Activated CD4-positive, alpha-beta T cell treated with anti-CD3 and anti-CD28 coated beads for 36 hours (primary cell): ENCODE measurements at places on chromosomes 13 and 19. TPM values are rescaled to one million over a fixed set of nuclear protein-coding genes. Genes with fewer than 3 reads are reported as not detected.
A peak's percentile ranks its signal among the peaks of the same experiment; 100 is the strongest.

- no peaks in the 10 kb centered on the region for H3K27me3 ChIP-seq
- peaks cover 40% of the 10 kb centered on the region for H3K36me3 ChIP-seq
- no peak for DNase-seq
These were observed 3.7 kb downstream of the WDR83 start for GRCh38 chr19:12670159-12670928.

DNA sequence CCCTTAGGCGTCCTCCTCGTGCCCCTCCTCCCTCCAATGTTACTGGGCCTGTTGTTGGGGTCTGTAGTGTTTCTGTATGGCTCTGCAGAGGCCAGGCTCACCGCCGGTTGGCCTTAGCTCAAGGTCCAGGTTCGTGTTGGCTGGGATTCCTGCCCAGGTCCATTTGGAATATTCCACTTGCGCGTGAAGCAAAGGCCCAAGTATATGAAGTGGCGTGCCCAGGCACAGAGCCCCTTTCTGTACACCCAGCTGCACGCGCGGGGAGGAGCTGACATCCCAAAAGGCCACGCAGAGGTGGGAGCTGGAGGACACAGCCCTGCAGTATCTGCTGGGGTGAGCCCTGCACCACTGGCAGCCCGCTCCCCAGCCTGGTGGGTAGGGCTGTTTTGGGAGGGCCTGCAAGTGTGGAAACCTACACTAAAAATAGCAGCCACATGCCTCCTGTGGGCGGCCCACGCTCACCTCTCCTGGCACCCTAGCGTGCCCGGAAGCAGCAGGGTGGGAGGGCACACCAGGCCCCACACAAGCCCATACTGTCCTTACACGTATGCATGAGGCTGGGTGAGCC is 30.2 kb downstream of the CRTC1 start:
- H3K36me3 ChIP-seq, result no peaks in the 10 kb centered on the region
- DNase-seq, result no peak
- no peak overlapping the region for H3K4me3 ChIP-seq

The CCNA1 gene
- total RNA-seq, result 0.40 TPM

- peak overlapping the region; percentile 29 for H3K4me3 ChIP-seq
- H3K27ac ChIP-seq, result peak overlapping the region; percentile 93
- peaks cover 60% of the 10 kb centered on the region for H3K4me1 ChIP-seq
- no peaks in the 10 kb centered on the region for H3K36me3 ChIP-seq
- H3K27me3 ChIP-seq, result no peaks in the 10 kb centered on the region
These were observed 9.4 kb upstream of the GRAMD1A start for GRCh38 chr19:34990578-34991192.

DNA sequence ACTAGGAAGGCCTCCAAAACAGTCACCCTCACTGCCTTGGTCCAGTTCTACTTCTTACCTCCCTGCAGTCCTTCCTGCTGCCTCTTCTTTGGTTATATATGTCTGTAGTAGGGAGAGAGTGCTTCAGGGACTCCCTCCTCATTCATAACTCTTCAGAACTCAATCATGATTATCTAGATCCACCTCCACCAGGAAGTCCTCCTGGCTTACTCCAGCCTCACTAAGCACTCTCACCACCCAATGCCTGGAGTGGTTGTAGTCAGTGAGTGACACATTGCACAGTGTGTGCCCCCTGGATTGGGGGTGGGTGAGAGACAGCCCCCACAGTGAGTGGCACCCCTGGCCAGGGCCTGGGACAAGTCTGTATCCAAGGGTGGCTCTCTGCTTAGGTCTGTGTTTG is 10.0 kb upstream of the FOSB start:
- no peak for DNase-seq
- no peaks in the 10 kb centered on the region for H3K27me3 ChIP-seq
- H3K4me3 ChIP-seq, result no peak overlapping the region
- no peaks in the 10 kb centered on the region for H3K36me3 ChIP-seq

The RAB4B gene
- 26.4 TPM for total RNA-seq

DNA sequence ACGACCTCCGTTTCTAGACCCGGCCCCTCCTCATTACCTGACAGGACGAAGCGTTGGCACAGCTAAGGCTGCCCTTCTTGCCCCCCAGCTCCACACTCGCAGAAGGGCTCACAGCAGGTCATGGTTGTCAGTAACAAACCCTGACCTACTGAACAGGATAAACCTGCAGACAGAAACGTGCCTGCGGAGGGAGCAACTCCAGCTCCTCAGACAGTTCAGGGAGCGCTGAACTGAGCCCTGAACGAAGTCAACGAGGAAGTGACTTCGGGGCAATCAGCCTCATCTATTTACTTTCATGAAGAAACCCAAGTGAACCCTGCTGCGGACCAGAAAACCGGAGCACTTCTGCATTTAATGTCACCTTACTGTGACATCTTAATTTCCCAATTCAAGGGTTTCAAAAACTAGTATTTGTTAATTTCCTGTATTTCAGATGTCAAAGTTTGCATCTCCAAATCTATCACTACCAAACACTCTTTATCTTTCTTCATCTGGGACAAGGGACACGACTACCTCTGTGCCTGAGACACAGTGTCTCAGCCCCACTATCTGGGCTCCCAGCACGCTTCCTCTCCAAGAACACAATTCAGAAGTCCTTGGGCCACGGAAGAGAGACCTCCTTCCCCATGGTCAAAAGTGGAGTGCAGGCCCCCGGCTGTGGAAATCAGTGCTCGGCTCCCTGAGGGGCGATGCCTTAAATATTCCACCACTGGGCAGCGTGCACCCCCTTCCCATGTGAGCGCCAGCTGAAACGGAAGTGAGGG is 40.2 kb downstream of the CARS2 start:
- peaks cover 6% of the 10 kb centered on the region for H3K4me1 ChIP-seq
- no peak overlapping the region for H3K4me3 ChIP-seq
- H3K36me3 ChIP-seq, result peaks cover 82% of the 10 kb centered on the region
- H3K27ac ChIP-seq, result no peak overlapping the region
- no peaks in the 10 kb centered on the region for H3K27me3 ChIP-seq

- DNase-seq, result no peak
- no peak overlapping the region for H3K27ac ChIP-seq
- peaks cover 11% of the 10 kb centered on the region for H3K4me1 ChIP-seq
- H3K4me3 ChIP-seq, result no peak overlapping the region
These were observed 7.8 kb downstream of the DHX34 start for GRCh38 chr19:47356900-47357299.

GRCh38 chr19:57615346-57615745 is 1.3 kb downstream of the ZNF134 start:
- peak overlapping the region; percentile 89 for H3K4me3 ChIP-seq
- peaks cover 63% of the 10 kb centered on the region for H3K36me3 ChIP-seq
- H3K4me1 ChIP-seq, result peaks cover 19% of the 10 kb centered on the region
- DNase-seq, result no peak
- peak overlapping the region; percentile 79 for H3K27ac ChIP-seq

The CCDC194 gene
- total RNA-seq, result 0.97 TPM

DNA sequence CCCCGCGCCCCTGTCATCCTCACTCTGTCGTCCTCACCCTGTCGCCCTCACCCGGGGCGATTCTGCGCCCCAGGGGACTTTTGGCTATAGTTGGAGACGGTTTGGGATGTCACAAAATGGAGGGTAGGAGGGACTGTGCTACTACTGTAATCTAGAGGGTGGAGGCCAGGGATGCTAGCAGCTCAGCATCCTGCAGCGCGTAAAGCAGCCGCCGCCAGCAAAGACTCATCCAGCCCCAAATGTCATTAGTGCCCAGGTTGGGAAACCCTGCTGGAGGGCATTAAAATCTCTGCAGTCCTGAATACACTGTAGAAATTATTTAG is 362 bp downstream of the ZNF557 start:
- H3K4me1 ChIP-seq, result peaks cover 17% of the 10 kb centered on the region
- DNase-seq, result no peak

GRCh38 chr19:32324631-32325285 is 20.7 kb upstream of the ZNF507 start:
- no peak for DNase-seq
- H3K4me3 ChIP-seq, result no peak overlapping the region
- H3K36me3 ChIP-seq, result no peaks in the 10 kb centered on the region
- H3K27me3 ChIP-seq, result peaks cover 11% of the 10 kb centered on the region
- H3K4me1 ChIP-seq, result no peaks in the 10 kb centered on the region
- H3K27ac ChIP-seq, result no peak overlapping the region

GRCh38 chr19:18450021-18450930 is 12.3 kb upstream of the ISYNA1 start:
- no peaks in the 10 kb centered on the region for H3K27me3 ChIP-seq
- DNase-seq, result no peak
- peak overlapping the region; percentile 51 for H3K27ac ChIP-seq
- H3K4me3 ChIP-seq, result no peak overlapping the region

GRCh38 chr19:49301165-49301865 is 23.7 kb downstream of the SLC6A16 start:
- peaks cover 3% of the 10 kb centered on the region for H3K4me1 ChIP-seq
- H3K4me3 ChIP-seq, result no peak overlapping the region
- peak; percentile 92 for DNase-seq
- no peaks in the 10 kb centered on the region for H3K36me3 ChIP-seq

DNA sequence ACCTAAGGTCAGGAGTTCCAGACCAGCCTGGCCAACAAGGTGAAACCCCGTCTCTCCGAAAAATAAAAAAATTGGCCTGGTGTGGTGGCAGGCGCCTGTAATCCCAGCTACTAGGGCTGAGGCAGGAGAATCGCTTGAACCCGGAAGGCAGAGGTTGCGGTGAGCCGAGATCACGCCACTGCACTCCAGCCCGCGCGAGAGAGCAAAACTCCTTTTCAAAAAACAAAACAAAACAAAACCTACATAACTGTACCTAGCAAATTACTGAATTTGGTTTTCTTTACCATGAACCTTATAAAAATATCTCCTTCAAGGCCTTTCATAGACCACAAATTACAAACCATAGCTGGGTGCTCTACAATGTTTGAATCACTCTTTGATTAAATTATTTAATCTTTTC is 760 bp downstream of the ZNF91 start:
- H3K36me3 ChIP-seq, result peaks cover 43% of the 10 kb centered on the region
- no peaks in the 10 kb centered on the region for H3K27me3 ChIP-seq
- DNase-seq, result peak; percentile 77
- H3K27ac ChIP-seq, result peak overlapping the region; percentile 99
- H3K4me1 ChIP-seq, result peaks cover 38% of the 10 kb centered on the region
- H3K4me3 ChIP-seq, result peak overlapping the region; percentile 98

The FXYD1 gene
- 1.9 TPM for total RNA-seq

The FGF22 gene
- total RNA-seq, result not detected

- H3K27me3 ChIP-seq, result no peaks in the 10 kb centered on the region
- no peak for DNase-seq
- no peak overlapping the region for H3K27ac ChIP-seq
- no peak overlapping the region for H3K4me3 ChIP-seq
- peaks cover 27% of the 10 kb centered on the region for H3K4me1 ChIP-seq
These were observed 3.2 kb downstream of the GPR108 start for GRCh38 chr19:6734096-6734696.

GRCh38 chr19:23470873-23471545 is 75.7 kb upstream of the ZNF91 start:
- H3K27ac ChIP-seq, result no peak overlapping the region
- peaks cover 15% of the 10 kb centered on the region for H3K27me3 ChIP-seq
- no peak for DNase-seq
- H3K4me3 ChIP-seq, result no peak overlapping the region
- peaks cover 6% of the 10 kb centered on the region for H3K36me3 ChIP-seq

DNA sequence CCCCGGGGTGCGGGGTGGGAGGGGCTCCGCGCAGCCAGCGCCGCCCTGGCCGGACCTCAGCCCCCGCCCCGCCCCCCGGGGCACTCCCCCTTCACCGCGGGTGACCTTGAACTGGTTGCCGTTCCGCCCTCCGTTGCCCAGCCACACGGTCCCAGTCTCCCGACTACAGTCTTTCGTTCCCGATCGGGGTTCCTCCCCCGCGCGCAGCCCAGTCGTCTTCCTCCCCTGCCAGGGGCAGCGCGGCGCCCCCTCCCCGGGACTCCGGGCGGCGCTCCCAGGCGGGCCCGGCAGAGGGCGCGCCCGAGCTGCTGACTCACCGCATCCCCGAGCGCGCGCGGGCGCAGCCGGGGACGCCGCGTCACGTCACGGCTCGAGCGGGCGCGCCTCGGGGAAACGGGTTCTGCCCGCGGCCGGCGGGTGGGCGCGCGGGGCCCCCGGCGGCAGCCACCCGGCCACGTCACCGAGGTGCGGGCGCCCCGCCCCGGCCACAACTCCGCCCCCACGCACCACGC is 459 bp downstream of the MIDN start:
- DNase-seq, result peak; percentile 90
- no peaks in the 10 kb centered on the region for H3K27me3 ChIP-seq
- H3K27ac ChIP-seq, result peak overlapping the region; percentile 87
- H3K4me3 ChIP-seq, result peak overlapping the region; percentile 75
- H3K4me1 ChIP-seq, result peaks cover 10% of the 10 kb centered on the region

GRCh38 chr13:66137384-66137783 is 1092.8 kb downstream of the PCDH9 start:
- H3K27ac ChIP-seq, result no peak overlapping the region
- DNase-seq, result no peak
- H3K27me3 ChIP-seq, result no peaks in the 10 kb centered on the region
- H3K4me1 ChIP-seq, result no peaks in the 10 kb centered on the region
- no peak overlapping the region for H3K4me3 ChIP-seq
- H3K36me3 ChIP-seq, result no peaks in the 10 kb centered on the region

- peaks cover 22% of the 10 kb centered on the region for H3K27me3 ChIP-seq
- H3K4me1 ChIP-seq, result peaks cover 4% of the 10 kb centered on the region
- no peak overlapping the region for H3K27ac ChIP-seq
- no peak for DNase-seq
These were observed 94.3 kb downstream of the NHLRC3 start for GRCh38 chr13:39132286-39133230.

- H3K27ac ChIP-seq, result no peak overlapping the region
- H3K4me1 ChIP-seq, result no peaks in the 10 kb centered on the region
- H3K4me3 ChIP-seq, result no peak overlapping the region
- H3K36me3 ChIP-seq, result no peaks in the 10 kb centered on the region
- H3K27me3 ChIP-seq, result peaks cover 33% of the 10 kb centered on the region
These were observed 154.9 kb upstream of the UQCRFS1 start for GRCh38 chr19:29367791-29368222.

- H3K4me1 ChIP-seq, result no peaks in the 10 kb centered on the region
- H3K27ac ChIP-seq, result no peak overlapping the region
- H3K36me3 ChIP-seq, result peaks cover 5% of the 10 kb centered on the region
- H3K27me3 ChIP-seq, result no peaks in the 10 kb centered on the region
These were observed 21.0 kb downstream of the SMIM24 start for GRCh38 chr19:3459089-3459881.

The WDR62 gene
- total RNA-seq, result 13.6 TPM

DNA sequence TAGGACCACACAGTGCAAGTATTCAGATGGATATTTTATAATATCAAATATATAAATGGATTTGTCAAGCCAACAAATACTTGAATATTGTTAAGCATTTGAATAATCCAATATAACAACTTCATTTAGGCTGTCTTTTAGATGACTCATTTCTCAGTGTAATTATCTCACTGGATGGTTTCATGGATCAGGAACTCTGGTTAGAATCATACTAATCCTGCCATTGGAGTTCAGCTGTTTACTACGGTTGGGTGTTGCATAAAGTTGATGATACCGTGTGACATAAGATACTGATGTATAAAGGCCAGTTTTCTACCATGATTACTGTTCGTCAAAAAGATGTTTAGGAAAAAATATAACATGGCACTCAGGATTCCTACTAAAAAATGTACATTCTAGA is 196.3 kb downstream of the TSHZ3 start:
- no peaks in the 10 kb centered on the region for H3K4me1 ChIP-seq
- peaks cover 2% of the 10 kb centered on the region for H3K27me3 ChIP-seq
- DNase-seq, result no peak

- H3K4me1 ChIP-seq, result peaks cover 27% of the 10 kb centered on the region
- H3K27me3 ChIP-seq, result no peaks in the 10 kb centered on the region
- H3K4me3 ChIP-seq, result no peak overlapping the region
- no peak for DNase-seq
These were observed 7.4 kb downstream of the SLC35E1 start for GRCh38 chr19:16564842-16565241.
